GM13977 (cell line): ENCODE measurements at places on chromosomes 3 and 15.

GRCh38 chr3:193868590-193868989 lies 267.4 kb upstream of the HES1 start:
- no peak for DNase-seq

GRCh38 chr15:97815835-97816234 lies 144.7 kb upstream of the ARRDC4 start:
- DNase-seq, result no peak

- no peak for DNase-seq
Measured at GRCh38 chr3:19030522-19030839, 117.8 kb upstream of the KCNH8 start.

- DNase-seq, result no peak
Measured at GRCh38 chr15:78065284-78065872, 12.1 kb downstream of the TBC1D2B start.

DNA sequence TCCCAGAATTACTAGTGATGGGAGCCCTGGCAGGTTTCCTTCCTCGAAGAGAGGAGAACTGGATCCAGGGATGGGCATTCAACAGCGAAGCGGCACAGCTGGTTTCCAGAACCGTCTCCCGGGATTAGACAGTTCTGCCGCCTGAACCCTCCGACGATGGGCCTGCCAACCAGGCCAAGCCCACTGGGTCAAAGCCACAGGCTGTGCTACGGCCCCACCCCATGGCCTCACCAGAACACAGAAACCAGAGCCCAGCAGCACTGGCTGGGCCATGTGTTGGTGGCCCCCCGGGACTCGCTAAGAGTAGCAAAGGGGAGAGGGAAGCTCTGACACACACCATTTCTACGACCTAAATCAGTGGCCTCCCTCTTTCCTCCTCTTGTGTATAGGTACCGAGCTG lies 2.2 kb downstream of the C15orf62 start:
- no peak for DNase-seq

GRCh38 chr15:70505411-70505919 lies 257.9 kb downstream of the UACA start:
- DNase-seq, result no peak

DNA sequence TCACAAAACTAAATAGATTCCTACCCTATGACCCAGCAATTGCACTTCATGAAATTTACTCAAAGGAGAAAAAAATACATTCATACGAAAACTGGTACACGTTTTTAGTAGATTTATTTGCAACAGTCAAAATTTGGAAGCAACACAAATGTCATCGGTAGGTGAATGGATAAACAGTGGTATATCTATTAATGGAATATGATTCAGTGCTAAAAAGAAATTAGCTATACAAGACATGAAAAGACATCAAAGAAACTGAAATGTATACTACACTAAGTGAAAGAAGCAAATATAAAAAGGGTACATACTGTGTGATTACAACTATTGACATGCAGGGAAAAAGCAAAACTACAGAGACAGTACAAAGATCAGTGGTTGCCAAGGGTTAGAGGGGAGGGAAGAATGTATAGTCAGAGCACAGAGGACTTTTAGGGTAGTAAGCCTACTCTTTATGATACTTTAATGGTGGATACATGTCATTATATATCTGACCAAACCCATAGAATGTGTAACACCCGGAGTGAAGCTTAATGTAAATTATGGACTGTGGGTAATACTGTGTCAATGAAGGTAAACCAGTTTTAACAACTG lies 31.6 kb downstream of the RFX7 start:
- no peak for DNase-seq

- no peak for DNase-seq
Measured at GRCh38 chr3:8739757-8740504, 6.3 kb downstream of the CAV3 start.

- no peak for DNase-seq
Measured at GRCh38 chr3:188165596-188165995, 11.6 kb downstream of the LPP start.

DNA sequence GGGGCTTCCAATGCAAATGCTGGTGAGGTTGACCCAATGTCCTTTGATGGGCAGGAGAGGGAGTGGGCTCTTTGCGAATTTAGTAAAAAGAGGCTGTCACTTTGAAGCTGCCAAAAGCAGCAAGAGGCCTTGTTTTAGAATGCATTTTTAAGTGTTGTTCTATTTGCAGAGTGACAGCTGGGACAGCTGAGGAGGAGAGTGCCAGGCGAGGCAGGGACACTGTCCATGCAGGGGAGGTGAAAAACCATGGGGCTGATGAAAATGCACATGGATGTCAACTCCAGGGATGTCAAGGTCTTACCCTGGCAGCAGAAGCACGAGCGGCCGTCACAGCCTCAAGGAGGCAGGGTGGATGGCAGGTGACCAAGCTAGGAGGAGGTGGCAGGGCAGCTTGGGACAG lies 279.8 kb downstream of the ADAMTS17 start:
- DNase-seq, result no peak

- DNase-seq, result no peak
Measured at GRCh38 chr3:30083315-30083714, 523.1 kb upstream of the TGFBR2 start.

- no peak for DNase-seq
Measured at GRCh38 chr3:100042166-100042981, 71.9 kb downstream of the FILIP1L start.

DNA sequence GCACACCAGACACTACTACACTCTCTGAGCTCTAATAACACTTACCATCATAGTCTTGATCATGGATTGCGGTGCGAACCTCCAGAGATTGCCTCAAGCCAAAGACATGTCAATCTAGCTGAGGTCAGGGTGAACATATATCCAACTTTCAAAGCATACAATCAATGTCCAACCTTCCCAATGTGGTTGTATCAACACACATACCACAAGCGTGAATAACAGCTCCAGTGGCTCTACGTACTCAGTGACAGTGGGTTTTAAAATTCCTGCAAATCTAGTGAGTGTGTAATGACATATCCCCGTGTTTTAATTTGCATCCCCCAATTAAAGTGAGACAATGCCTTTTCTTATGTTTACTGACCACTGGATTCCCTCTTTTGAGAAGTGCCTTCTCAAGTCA lies 29.6 kb downstream of the SFMBT1 start:
- DNase-seq, result no peak

DNA sequence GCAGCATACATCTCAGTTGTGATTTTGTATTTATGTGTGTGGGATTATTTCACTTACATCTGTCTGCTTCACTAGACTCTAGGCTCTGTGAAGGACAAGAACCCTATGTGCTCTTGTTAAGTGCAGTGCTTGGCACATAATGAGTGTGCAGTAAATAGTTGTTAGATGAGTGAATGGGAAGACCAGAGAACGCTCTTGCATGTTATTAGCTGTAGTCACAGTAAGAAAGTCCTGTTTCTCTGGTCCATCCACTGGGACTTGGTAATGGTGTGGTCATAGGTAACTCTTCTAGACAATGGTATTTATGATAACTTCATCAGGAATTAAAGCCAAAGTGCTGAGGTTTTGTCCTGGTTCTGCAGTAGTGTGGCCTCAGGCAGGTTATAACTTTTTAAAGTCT lies 1.4 kb upstream of the AQP9 start:
- DNase-seq, result no peak

DNA sequence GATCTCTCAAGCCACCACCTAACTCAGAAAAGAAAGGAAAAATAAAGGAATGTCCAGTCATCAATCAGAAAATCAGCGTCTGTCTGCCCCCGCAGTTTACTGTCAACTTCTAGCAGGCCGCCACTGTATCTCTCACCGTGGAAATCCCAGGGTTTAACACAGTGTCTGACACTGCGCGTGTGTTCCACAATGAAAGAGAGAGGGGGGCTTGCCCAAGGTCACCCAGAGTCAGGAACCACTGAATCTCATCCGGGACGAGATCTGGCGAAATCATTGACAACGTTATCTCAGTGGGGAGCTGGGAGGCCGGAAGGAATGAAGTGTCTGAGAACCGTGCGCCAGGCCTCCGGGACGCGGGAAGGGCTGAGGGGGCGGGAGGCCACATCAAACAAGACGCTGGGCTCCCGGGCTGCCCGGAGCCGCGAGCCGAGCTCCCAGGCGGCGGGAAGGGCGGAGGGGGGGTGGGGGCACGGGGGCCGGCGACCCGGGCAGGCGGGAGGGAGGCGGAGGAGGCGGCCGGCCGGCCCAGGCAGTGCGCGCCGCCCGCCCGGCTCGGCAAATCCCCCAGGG lies 2.2 kb upstream of the HES1 start:
- DNase-seq, result no peak

GRCh38 chr3:104519068-104519467 lies 847.6 kb upstream of the ALCAM start:
- DNase-seq, result no peak

GRCh38 chr15:43266834-43267233 lies at the start of gene TGM5:
TGM5 (minus strand) TSS chr15:43266928; CDS start chr15:43266849, 79 bp downstream.
- no peak for DNase-seq

- no peak for DNase-seq
Measured at GRCh38 chr3:39814007-39814406, 4.6 kb downstream of the MYRIP start.

GRCh38 chr15:88385078-88385700 lies 82.0 kb downstream of the MRPL46 start:
- no peak for DNase-seq

GRCh38 chr3:197364410-197365071 lies 66.1 kb upstream of the DLG1 start:
- DNase-seq, result no peak

- no peak for DNase-seq
Measured at GRCh38 chr3:100647171-100647570, 37.8 kb downstream of the ADGRG7 start.

DNA sequence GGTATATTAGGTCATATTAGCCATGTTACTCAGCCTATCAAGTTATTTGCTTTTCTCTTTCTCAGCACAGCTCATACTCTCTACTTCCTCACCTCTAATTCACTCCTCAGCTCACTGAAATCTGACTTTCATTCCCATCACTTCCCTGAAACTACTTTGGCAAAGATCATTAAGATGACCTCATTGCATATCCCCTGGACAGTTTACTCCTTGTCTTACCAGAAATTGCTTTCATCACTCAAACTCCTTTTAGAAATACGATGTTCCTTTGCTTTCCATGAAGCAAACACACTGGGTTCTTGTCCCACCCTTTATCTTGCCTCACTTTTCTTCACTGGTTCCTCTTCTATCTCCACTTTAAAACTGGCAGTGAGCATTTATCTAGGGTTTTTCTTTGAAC lies 354.4 kb downstream of the TUSC7 start:
- no peak for DNase-seq

GRCh38 chr15:32730677-32731654 lies 13.2 kb downstream of the GREM1 start:
- no peak for DNase-seq

DNA sequence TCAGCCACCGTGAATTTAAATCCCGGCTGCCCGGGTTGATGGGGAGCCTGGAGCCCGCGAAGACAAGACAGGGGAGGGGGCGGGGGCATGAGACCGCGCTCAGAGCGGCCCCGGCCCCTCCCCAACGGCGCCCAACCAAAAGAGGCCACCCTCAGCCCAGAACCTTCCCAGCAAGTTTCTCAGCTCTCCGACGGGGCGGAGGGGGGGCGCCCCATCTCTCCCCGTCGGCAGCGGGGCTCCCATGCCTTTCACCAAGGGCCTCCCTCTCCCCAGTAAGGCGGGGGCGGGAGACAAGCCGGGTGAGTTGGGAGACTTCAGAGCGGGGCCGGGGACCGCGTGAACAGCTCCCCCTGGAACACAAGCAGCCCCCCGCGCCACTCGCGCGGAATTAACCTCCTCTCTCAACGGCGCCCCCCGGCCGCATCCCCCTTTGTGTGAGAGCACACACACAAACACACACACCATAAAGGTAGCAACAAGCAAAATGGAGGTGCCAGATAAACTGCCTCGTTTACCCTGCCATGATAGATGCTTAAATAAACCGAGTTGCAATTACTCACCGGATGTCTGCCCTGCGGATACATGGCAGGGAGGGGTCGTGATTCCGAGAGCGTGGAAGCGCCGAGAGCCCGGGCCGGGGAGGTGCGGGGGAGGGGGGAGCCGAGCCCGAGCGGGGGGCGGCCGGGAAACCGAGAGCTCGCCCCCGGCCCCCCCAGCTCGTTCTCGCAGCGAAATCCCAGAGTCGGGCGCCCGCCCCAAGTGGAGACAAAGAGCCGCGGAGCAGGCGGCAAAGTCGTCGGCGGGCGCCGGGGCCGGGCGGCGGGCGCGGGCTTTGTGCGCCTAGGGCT lies 1.3 kb downstream of the TLE3 start:
- DNase-seq, result peak; percentile 62

GRCh38 chr3:65742914-65743313 lies 295.8 kb downstream of the MAGI1 start:
- DNase-seq, result no peak

GRCh38 chr15:100765467-100766241 lies 114.0 kb upstream of the ALDH1A3 start:
- peak; percentile 2 for DNase-seq

DNA sequence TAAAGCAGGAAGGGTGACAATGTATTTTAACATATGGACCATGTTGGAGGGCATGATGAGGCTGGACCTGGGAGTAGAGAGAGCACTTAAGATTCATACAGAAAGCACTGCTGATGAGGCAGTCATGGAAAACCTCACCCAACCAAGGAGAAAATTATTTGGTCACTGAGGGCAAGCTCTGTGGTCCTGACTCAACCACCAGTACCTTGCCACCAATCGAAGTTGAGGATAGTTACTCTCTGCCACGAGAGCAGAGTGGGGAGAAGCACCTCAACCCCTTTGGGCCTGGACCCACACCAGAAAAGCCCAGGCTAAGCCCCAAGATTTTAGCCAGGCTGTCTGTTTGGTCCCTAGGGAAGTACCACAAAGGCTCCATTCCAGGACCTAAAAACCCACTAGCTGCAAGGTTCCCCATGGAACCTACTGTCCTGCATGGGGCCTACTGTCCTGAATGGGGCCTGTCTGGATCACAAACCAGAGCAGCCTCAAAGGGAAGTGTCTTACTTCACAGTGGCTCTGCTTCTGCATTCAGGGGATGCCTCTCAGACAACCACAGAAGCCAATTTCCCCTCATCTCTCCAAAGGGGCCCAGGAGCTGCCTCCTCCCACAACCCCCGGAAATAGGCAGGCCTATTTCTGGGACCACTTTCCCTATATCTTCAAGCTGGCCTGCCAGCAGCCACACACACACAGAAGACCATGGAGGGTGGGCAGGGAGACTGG lies 4.2 kb downstream of the CCDC71 start:
- DNase-seq, result no peak

DNA sequence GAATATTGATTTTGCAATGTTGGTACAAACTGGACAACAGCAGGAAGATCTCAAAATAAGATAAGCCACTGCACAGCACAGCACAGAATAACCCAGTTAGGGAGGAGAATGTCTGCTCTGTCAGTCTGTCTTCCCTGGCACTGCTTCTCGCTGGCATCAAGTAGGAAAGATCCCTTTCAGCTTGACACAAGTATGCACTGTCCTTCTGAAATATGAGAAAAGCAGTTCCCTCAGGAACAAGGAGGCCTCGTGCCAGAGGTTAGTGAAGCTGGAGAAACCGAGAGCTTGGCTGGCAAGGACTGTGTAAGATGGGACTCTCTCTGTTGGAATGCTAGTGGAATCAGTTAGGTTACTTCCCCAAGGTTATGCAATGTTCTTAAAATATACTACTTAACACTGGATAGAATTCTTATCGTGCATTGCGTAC lies 59.1 kb downstream of the FMN1 start:
- DNase-seq, result no peak
